ENCODE measurements at places on chromosomes 1 and 21.

GRCh38 chr1:200027264-200027823 is at the start of gene NR5A2:
NR5A2 (plus strand) TSS chr1:200027710; CDS start chr1:200027848, 138 bp downstream.
- DNase-seq: no peak

- DNase-seq: no peak
Observed at GRCh38 chr1:41328780-41329640, 32.2 kb upstream of the FOXO6 start.

DNA sequence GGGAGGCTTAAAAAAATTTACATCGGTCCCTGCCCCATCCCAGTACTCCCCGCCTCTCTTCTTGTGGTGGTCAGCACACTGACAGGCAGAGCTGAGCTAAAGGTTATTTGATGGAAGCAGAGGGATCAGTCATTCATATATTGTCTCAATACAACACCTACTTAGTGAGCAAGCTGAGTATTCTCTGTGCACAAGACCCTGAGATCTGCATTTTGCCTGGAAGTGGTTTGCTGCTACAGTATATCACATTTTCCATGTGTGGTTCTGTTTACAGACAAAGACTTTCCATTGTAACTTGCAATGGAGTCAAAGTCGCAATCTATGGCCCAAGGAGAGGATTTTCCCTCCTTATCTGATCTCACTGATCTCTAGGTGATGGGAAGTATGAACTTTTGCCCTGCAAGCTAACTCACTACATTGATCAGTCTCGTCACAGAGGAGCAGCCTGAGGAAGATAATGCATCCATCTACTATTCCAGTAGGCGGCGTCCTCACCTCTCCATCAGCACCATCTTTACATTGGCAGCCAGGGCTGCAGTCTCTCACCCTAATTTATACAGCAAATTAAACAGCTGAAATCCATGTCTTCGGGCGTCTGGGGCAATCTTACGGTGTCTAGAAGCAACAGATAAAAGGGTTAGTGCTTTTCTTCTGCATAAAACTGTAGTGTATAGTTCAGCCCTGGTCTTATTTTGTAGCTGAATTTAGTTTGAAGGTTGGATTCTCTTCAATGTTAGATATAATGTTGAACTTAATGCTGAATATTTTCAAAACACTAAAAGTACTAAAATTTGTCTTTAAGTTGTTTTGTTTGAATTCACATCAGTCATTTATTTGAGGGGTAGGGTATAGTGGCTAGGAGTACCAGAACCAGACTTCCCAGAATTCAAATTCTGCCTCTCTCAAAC is 3.2 kb upstream of the TRAF5 start:
- peak; percentile 59 for DNase-seq

DNA sequence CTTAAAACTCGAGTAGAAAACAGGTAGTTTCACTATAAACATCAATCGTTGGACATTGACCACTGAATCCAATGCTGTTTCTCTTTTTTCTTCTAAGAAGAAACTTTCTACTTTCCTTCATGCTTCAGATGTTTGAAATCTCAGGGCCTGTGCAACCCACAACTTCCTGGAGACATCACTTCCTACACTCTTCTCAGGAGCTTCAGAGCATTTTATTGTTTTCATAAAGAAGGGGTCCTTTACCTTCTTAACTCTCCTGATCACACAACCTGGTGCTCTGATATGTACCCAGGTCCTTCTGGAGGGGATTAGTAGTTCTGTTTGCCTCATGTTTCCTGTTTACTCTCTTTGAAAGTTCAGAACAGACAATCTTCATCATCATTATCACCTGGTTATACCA is 113.0 kb upstream of the VAV3 start:
- DNase-seq: no peak

- DNase-seq: peak; percentile 72
Observed at GRCh38 chr1:21703318-21703963, 34.3 kb upstream of the RAP1GAP start.

- peak; percentile 45 for DNase-seq
Observed at GRCh38 chr1:23103001-23103889, 65.4 kb downstream of the LUZP1 start.

- peak; percentile 41 for DNase-seq
Observed at GRCh38 chr1:181189691-181190363, 101.3 kb downstream of the IER5 start.

DNA sequence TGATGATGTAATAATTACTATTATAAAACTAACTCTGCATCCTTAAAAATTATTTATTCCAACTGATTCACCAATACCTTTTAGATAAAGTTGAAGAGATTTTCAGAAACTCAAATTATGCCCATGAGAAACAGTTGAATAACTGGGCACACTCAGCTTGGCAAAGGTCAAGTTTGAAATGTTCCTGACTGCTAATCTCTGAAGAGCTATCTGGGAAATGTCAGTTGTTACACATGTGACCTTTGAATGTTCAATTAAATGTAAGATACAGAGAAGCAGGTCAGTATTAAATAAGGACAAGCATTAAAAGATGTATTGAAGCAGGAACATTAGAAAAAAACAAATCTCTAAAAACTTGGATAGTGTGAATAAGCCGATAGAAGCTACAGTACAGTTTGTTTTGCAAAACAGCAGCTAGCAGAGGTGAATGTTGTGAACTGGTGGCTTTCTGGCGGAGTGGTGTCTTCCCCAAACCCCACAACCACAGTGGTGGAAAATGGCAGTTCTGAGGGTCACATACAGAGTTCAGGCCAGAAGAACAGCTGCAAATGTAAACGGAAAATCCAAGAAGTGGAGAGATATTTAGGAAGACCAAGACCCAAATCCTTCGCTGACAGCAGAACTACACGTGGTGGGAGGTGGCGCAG is 61.9 kb upstream of the SLC5A9 start:
- no peak for DNase-seq

- no peak for DNase-seq
Observed at GRCh38 chr1:180291004-180291403, 60.9 kb downstream of the LHX4 start.

- peak; percentile 64 for DNase-seq
Observed at GRCh38 chr21:45069711-45070110, 4.7 kb upstream of the ADARB1 start.

DNA sequence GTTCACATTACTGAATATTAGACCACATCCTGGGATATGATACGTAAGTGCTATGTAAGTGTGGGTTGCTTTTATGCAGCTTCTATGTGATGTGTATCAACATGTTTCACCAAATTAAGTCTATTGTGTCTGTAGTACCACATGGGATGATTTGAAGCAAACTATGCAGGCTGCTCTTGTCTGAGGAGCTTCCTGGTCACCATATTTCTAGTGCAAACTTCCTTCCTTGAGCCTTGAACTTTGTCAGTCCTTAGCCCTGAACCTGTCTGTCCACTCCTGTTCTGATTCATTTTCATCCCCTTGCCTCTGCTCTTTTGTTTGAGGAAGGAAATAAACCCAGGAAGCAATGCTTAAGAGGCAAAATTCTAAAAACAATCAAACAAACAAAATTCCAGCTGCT is 117.5 kb upstream of the VANGL1 start:
- DNase-seq: no peak

DNA sequence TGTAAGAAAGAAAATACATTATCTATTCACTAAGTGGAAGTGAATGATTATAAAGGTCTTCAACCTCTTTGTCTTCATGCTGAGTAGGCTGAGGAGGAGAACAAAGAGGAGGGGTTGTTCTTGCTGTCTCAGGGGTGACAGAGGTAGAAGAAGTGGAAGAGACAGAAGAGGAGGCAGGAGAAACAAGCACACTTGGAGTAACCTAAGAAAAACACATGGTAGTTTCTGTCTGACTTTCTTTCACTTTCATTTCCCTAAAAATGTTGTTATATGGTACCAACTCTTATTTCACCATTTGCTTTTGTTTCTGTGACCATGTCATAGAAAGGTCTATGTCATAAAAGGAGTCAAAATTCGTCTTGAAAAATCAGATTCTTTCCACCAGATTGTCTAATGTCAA is 696.6 kb upstream of the BRINP3 start:
- no peak for DNase-seq

- DNase-seq: no peak
Observed at GRCh38 chr1:229561141-229561540, 2.6 kb upstream of the ABCB10 start.

- peak; percentile 2 for DNase-seq
Observed at GRCh38 chr1:101532377-101532776, 295.6 kb downstream of the S1PR1 start.

GRCh38 chr1:211942583-211942982 is 92.8 kb downstream of the INTS7 start:
- DNase-seq: no peak
